Stimulated activated CD4-positive, alpha-beta T cell treated with anti-CD3 and anti-CD28 coated beads, Interleukin-4, amount 100 ng/mL, for 48 hours (primary cell): ENCODE measurements at places on chromosomes 2 and 18.

DNA sequence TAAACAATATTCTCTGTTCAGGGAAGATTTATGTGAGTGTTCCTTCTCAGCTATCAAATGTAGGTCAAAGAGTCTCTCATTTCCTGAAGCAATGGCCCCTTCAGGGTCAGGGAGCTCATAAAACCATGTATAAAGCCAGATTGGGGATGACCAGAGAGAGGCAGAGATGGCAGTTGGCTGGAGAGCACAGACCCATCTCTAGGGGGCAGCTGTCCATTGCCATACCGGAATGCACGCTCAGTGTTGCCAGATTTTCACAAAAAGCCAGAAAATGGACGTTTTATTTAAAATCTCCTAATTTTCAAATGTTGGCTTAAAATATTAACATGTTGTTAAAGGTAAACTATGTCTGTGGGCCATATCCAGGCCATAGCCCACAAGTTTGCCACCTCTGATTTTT, 1920.7 kb upstream of the CELF4 start:
- DNase-seq: no peak

GRCh38 chr2:207746131-207746530, 23.6 kb downstream of the FZD5 start:
- DNase-seq: no peak

DNA sequence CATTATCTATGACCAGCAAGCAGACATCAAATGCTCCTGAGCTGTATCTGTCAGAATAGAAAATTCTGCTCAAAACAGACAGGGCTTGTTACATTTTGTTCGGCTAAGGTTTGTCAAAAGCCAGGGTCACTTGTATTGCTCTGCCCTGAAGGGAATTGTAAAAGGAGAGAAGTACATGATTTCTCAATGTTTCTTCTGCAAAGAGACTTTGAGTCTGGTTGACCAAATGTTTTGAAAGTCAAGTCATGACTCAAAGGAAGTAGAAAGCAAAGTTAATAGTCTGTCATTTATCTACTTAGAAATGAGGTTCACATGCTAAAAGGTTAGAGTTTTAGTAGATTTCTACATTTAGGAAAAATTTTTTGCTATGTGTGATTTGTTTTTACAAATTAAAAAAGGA, 1624.1 kb upstream of the ZEB2 start:
- DNase-seq: no peak

GRCh38 chr2:232539298-232540231, at the start of gene CHRNG:
CHRNG (plus strand) TSS chr2:232539692; CDS start chr2:232539748, 56 bp downstream.
- no peak for DNase-seq

GRCh38 chr2:70046534-70046933, 40.7 kb upstream of the PCBP1 start:
- DNase-seq: no peak

- no peak for DNase-seq
These were observed 364.7 kb downstream of the ERBB4 start for GRCh38 chr2:212173756-212174510.

DNA sequence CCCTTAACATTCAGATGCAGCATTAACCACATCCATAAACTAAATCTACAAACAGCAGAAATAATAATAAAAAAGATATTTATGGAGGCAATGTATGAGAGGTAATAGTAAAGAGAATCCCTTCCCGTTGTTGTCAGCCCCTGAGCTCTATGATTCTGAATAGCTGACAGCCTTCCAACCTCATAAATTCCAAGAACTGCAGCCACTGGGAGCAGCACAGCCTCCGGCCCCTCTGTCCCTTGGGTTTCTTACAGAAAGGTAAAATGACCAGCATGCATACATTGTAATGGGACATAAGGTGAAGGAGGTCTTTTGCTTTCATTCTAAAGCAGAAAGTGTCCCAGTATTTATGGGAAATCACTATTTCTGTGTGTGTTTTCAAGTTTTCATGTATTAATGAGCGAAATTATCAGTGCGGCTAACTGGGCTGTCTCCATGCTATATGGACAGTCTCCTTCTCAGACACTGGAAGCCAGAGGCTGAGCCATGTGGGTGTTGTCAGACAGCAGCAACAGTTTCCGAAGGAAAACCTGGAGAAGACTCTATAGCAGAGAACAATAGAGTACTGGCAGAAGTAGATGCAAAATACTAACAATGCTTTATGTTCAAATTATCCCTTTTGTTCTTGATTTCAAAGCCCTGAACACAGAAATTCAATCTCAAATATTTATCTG, 151.6 kb downstream of the LRRC30 start:
- DNase-seq: no peak

DNA sequence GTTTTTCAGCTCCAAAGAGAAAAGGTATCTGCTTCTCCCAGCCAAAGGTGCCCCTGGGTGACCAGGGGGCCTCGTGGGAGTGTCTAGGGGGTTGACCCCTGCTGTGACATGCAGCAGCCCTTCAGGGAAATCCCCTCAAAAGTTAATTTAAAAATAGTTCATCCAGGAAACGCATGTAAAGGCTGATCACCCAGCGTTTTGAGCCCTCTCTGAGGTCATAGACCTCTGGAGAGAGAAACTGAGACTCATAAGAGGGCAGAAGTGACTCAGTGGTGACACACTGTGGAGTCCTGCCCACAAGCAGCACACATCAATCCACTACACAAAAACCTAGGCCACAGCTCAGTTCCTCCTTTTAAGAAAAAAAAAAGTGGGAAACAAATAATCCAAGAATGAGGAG, 11.9 kb downstream of the GAL3ST2 start:
- DNase-seq: peak; percentile 46

DNA sequence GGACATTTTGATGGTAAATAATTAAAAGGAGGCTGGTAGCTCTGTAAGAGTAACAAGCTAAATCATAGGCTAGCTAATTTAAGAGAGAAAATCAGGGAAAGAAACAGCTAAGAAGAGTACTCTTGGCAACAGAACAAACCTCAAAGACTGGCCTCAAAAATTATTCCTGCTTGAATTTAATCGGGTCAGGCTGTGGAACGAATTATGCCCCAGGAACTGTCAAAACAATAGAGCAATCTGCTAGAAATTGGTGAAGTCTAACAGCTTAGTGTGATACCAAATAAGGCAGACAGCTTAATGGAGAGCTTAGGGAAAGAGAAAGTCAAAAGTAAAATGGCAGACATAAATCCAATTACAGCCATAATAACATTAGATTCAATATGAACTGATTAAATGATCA, 215.7 kb downstream of the MREG start:
- no peak for DNase-seq

DNA sequence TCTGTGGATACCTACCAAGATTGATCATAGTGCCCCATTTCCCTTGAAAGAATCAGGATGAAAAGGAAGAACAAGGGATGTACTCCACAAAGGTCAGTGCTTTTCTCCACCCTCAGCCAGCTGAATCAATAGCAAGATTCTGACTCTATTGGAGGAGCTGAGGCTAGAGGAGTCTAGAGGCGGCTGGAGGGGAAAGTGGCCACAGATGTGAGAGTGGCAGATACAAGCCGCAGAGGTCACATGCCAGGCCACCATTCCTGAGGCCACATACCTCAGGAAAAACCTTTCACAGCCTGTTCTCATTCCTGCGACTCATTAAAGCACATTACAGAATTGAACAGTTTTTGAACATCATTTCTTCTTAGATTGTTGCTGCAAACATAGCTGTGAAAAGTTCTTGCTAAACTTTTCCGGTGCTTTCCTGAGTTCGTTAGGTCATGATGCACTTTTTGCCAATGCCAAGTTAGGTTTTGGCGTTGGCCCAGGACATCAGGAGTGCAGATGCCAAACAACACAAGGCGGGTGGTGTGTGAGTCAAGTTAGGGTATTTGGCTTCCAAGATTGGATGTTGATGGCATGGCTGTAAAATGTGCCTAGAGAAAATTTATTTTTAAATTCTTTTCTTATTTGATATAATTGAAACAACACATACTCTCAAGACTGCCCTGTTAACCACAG, 160.7 kb upstream of the SP5 start:
- DNase-seq: no peak

- DNase-seq: no peak
These were observed 431.2 kb downstream of the LPIN1 start for GRCh38 chr2:12177455-12178288.

GRCh38 chr2:70173520-70173919, 17.3 kb downstream of the C2orf42 start:
- DNase-seq: no peak

- DNase-seq: no peak
These were observed 45.6 kb upstream of the TMEM178A start for GRCh38 chr2:39620067-39620466.

GRCh38 chr2:180240774-180241173, 233.7 kb upstream of the CWC22 start:
- DNase-seq: no peak

DNA sequence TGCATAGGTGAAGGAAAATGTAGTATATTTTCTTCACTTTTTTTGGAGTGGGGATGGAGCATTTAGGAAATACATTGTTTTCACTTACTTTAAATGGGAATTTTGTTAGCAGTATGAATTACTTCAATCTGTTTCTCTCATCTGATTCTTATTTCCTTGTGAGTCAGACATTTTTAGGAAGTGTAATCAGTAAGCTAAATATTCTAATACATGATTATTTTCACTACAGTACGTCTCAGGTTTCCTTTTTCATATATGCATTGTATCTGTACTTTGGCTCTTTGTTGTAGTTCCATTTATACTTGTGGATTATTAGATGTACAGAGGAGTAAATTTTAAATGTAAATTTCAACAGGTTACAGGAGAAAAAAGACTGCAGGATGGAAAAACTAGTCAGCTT, 27.9 kb downstream of the GPD2 start:
- DNase-seq: no peak

DNA sequence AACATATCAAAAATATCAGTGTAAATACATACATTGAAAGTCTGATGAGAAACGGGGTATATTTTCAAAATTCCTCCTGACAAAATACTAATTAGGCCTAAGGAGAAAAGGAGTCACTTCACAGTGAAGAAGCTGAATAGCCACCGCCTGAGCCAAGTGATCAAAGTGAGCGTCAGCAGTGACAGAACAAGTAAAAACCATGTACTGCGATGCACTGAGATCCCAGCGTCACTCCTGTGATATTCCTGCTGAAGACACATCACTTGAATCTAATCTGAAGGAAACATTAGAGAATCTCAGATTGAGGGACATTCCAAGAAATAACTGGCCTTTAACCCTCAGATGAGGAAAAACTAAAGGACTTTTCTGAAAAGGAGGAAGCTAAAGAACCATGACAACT, 285.3 kb downstream of the EN1 start:
- DNase-seq: no peak

- DNase-seq: no peak
These were observed 289.9 kb downstream of the LRRTM1 start for GRCh38 chr2:80014637-80015036.

GRCh38 chr2:146817613-146818012, 1027.2 kb upstream of the ACVR2A start:
- DNase-seq: no peak

DNA sequence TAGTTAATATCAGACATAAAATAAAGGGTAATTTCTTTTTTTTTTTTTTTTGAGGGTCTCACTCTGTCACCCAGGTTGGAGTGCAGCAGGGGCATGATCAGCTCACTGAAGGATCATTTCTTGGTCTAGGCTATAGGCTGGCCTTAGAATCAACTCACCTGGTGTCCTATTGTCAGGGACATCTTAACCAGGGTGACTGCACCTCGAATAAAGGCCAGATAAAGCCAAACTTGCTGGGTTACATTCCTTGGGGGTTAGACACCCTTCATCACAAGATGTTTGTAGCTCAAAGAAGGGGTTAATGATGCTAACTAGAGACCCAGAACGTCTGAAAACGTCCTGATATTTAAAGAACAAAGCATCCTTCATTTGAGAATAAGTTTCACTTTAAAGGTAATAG, 17.9 kb downstream of the SPATA3 start:
- DNase-seq: no peak

DNA sequence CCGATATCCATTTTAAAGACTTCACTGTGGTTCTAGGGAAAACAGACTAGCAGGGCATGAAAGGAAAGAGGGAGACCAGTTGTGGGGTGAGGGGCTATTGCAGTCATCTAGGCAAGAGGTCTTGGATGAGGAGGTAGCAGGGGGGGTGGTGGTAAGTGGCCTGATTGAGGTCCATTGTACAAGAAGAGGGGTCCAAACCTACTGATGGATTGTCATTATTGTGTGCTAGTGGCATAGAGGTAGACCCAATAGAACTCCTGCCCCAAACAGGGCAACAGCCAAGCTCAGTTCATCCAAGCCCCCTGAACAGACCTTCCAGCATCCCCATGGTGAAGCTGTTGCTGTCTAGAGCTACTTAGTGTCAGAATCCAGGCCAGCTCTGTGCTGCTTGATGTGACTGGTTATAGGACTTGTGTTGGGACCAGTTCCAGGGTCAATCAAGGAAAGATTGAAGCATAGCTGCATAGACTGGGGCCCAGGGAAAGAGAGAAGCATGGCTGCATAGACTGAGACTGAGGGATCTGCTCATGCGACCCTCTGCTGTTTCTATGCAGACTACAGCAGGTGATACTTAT, 7.0 kb downstream of the ASAP2 start:
- no peak for DNase-seq

DNA sequence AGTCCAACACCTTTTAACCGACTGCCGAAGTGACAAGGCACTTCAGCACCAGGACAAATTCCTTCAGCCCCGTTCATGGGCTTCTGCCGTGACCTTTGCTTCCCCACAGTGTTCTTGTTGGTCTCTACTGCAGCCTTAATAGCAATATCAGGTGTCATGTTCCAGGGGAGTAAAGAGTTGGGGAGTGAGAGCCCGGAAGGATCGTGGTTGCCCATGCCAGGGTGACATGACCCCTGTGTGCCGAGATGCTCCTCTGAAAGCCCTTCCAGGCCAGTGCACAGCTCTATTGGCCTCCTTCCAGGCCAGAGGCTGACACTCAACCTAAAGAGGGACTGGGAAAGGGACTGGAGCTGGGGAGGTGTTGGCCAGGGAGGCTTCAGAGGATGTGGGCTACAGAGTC, 279.2 kb downstream of the CYRIA start:
- no peak for DNase-seq

DNA sequence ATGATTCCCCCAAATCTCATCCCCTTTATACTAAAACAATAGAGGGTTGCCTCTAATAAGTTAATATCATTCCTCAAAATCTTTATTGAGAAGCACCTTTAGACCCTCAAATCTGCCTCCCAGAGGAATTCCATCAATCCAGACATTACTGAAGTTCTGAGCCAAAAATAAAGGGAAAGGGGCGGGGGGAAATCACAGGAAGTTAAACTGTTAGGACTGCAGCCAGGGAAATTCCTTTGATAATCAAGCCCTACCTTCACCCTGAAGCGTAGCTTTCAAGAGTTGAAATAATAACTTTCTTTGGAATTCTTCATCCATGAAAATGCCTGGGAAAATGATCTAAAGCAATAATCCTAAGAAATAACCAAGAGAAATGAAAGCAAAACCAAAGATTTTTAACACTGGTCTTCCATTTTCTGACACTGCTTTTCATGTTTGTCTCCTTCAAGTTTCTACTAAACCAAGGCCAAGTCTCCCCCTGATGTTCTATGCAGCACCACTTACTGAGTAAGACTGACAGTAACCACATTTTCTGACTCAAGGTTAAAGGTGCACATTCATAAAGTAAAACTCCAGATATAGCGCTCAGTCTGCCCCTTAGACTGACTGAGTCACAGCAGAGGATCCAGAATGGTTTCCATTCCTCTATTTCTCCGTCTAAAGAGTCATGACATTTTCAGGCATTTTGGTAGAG, 78.2 kb downstream of the TCF4 start:
- DNase-seq: no peak
